A549 treated with GW870086 at 1 μM for 4 hours (cell line): ENCODE measurements at places on chromosomes 2 and 18. TPM values are rescaled to one million over a fixed set of nuclear protein-coding genes. Genes with fewer than 3 reads are reported as not detected.

TGFA gene
- total RNA-seq = 4.4 to 5.2 TPM (median 4.7 TPM) in 5 replicates

ACMSD gene
- total RNA-seq = not detected in 5 replicates

PMAIP1 gene
- 14.2 to 18.0 TPM (median 15.6 TPM) in 5 replicates for total RNA-seq

MATN3 gene
- total RNA-seq = 11.4 to 19.0 TPM (median 17.5 TPM) in 5 replicates

CLEC4F gene
- total RNA-seq = not detected in 5 replicates

EHD3 gene
- total RNA-seq = 7.0 to 8.3 TPM (median 7.7 TPM) in 5 replicates

FAM237A gene
- total RNA-seq = not detected in 5 replicates

TYMS gene
- total RNA-seq = 166 to 177 TPM (median 168 TPM) in 5 replicates

FLACC1 gene
- 0.19 to 0.22 TPM in 2 of 5 replicates, not detected in the others for total RNA-seq

SULT1C4 gene
- total RNA-seq = not detected in 5 replicates

C2orf81 gene
- 2.2 to 4.1 TPM (median 3.2 TPM) in 5 replicates for total RNA-seq

REG3G gene
- not detected in 5 replicates for total RNA-seq

CMPK2 gene
- 0.65 to 1.3 TPM (median 0.77 TPM) in 5 replicates for total RNA-seq

CFC1B gene
- total RNA-seq = not detected in 5 replicates

ACTG2 gene
- total RNA-seq = 0.29 to 0.47 TPM (median 0.37 TPM) in 4 of 5 replicates, not detected in the other

ITGAV gene
- 45.2 to 99.2 TPM (median 86.3 TPM) in 5 replicates for total RNA-seq

CCDC148 gene
- total RNA-seq = 0.26 to 1.1 TPM (median 0.62 TPM) in 5 replicates

SKOR2 gene
- total RNA-seq = not detected in 5 replicates
